ENCODE measurements at places on chromosomes 5 and 9.

GRCh38 chr5:9166202-9167112 lies 379.4 kb downstream of the SEMA5A start:
- no peak for DNase-seq

- DNase-seq = no peak
These were observed 4.0 kb downstream of the TSLP start for GRCh38 chr5:111075520-111075919.

DNA sequence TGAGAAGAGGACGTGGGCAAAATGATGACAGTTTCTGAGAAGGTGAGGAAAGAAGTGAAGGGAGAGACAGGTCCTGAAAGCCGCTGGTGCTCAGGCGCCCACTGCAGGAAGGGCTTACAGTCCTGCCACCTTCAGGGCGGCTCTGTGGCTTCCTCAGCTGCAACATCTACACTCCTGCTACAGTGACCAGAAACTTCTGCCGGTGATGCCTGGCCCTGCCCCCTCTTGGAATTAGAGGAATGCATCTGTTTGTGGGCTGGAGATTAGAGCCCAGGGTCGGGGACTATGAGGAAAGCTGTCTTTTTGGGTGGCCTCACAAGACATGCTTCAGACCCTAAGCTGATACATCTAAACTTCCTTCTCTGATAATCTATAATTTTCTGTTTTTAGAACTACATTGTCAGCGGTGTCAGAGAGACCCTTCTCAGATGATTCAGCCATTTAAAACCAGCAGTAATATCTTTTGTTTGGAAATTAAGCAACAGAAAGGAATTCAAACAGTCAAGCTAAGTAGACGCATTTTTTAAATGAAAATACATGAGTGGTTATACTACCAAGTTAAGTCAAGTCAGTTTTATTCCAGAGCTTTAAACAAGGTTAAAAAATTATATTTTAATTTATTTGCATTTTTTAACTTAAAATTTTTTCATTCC lies 30.4 kb downstream of the PRDM6 start:
- DNase-seq = no peak

DNA sequence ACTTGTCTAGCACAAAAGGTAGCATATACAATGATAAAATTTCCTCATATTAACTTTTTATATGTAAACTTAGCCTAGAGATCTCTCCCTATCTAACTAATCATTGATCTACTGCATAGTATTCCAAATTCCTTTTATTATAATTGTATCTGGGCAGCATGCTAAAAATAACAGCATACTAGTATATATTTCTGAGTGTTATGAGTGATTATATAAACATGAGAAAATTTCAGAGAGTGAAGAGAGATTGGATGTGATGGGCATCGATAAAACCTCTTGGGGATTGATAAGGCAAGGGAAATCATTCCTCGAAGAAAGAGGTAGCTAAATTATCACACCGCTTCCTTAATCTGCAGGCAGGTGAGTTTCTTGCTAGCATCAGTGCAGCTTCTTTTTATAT lies 158.2 kb downstream of the HMHB1 start:
- DNase-seq = no peak

DNA sequence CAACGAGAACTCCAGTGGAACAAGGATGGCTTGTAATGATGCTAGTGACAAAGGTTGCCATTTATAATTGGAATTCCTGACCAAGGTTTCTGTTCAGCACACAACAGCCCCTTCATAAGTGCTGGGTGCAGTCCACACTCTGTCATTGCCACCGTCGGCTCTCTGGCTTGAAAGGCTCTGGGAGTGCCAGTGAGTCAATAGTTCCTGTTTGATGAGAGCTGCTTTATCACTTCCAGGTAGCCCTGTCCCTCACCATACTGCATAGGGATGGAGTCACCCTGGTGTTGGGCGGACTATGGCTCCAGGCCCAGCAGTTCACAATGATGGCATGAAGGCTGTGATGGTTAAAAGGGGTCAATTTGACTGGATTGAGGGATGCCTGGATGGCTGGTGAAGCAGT lies 34.6 kb upstream of the SEMA4D start:
- no peak for DNase-seq

- DNase-seq = no peak
These were observed 84.0 kb downstream of the SEC61B start for GRCh38 chr9:99305820-99306811.

DNA sequence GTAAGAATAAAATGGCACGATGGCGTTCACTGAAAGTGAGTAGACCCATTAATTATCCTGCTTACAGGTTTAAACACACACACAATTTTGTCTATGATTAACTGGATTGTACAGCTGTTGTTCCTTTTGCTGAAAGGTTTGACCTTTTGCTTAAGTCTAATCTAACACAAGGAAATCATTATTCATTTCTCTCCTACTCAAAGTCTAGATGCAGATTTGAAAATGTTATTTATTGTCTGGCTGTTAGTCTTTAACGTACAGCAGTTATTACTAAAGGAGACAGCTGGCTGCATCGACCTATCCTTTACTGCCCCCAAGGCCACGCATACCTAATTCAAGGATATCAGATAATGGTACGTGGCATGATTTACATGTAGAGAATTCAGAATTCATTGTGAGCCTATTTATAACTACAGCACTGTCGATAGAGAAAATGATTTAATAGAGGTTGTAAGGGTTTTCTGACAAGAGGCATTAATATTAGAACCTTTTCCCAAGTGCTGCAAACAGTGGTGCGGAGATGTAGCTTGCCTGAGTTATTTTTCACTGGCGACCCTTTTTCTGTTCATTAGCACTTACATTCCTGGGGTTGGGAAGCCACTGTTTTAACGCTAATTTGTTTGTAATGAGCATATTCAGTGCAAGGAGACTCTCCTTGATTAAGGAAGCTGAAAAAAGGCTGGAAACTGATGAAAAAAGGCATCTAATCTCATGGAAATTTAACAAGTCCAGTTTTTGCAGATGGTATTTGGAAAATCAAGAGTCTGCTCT lies 368.4 kb upstream of the GRAMD2B start:
- no peak for DNase-seq

DNA sequence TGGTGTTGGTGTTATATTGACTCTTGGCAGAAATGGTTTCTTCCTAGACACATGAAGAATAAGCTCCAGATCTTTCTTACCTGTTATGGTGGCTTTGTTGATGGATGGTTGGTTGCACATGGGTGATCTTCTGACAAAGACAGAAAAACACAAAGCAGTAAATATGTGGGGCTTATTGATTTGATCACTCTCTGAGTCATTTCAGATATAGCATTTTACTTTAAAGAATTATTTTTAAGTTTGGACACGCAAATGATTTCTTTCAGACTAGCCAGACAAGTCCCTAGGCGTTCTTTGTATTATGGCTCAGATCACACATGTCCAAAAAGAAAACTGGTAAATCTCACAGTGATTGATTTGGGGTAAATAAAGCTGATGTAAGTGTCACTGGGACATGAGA lies 597.6 kb downstream of the RAB3C start:
- DNase-seq = no peak

- DNase-seq = no peak
These were observed 927.1 kb downstream of the NR2F1-AS1 start for GRCh38 chr5:92653730-92654461.

- DNase-seq = no peak
These were observed 143.4 kb downstream of the MACROH2A1 start for GRCh38 chr5:135255461-135256178.

GRCh38 chr9:84305497-84306131 lies 34.9 kb downstream of the SLC28A3 start:
- no peak for DNase-seq

Measured in NCI-H187 (cell line).